Calu3 (cell line): ENCODE measurements at places on chromosomes 2 and 18.
A peak's percentile ranks its signal among the peaks of the same experiment; 100 is the strongest.

GRCh38 chr2:109545828-109546713 lies 67.7 kb downstream of the SEPTIN10 start:
- H3K4me3 ChIP-seq, result no peak overlapping the region
- peak; percentile 66 for DNase-seq
- H3K27ac ChIP-seq, result no peak overlapping the region
- H3K27me3 ChIP-seq, result no peaks in the 10 kb centered on the region

GRCh38 chr2:101329026-101329425 lies 20.5 kb upstream of the RNF149 start:
- H3K4me1 ChIP-seq, result no peaks in the 10 kb centered on the region
- no peak overlapping the region for H3K4me3 ChIP-seq
- H3K27ac ChIP-seq, result no peak overlapping the region
- no peak for DNase-seq
- no peaks in the 10 kb centered on the region for H3K27me3 ChIP-seq
- H3K36me3 ChIP-seq, result no peaks in the 10 kb centered on the region

GRCh38 chr2:194385376-194385775 lies 1271.7 kb upstream of the SLC39A10 start:
- no peaks in the 10 kb centered on the region for H3K36me3 ChIP-seq
- H3K4me1 ChIP-seq, result no peaks in the 10 kb centered on the region
- DNase-seq, result no peak

DNA sequence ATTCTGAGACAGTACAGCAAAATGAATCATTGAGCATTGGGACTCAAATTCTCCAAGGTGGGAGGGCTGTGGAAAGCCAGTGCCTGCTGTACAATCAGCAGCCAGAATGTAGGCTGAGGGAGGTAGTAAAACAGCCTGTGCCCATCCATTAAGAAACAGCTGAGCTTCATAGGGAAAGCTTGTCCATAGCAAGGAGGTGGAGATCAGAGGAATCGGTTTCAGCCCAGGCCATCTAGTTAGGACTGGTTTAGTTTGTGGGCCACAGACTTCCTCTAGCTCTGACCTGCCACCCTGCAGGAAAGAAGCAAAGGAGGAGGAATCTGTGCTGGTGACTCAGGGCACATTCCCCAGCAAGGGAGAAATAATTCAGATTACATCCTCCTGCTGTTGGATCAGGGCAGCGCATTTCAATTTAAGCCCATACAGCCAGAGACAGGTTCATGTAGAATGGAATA lies 333.4 kb downstream of the SETBP1 start:
- DNase-seq, result peak; percentile 43
- H3K27ac ChIP-seq, result no peak overlapping the region
- peaks cover 5% of the 10 kb centered on the region for H3K36me3 ChIP-seq
- no peaks in the 10 kb centered on the region for H3K27me3 ChIP-seq

DNA sequence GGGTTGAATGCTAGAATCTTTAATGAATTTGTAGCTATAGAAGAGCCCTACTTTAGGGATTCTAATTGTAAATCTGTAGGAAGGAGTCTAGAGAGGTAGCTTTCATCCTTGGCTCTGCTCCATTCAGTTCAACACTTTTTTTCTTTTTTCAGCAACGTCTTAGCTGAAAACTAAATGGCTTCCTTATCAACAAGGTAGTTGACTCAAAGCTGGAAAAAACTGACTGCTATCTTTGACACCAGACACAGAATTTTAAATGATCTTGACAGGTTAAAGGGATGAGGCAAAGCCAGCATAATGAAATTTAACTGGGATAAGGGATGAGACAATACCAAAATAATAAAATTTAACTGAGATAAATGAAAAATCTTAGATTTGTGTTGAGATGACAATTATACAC lies 54.9 kb downstream of the TMEFF2 start:
- no peak overlapping the region for H3K27ac ChIP-seq
- H3K27me3 ChIP-seq, result no peaks in the 10 kb centered on the region
- H3K4me1 ChIP-seq, result no peaks in the 10 kb centered on the region
- no peak for DNase-seq
- H3K4me3 ChIP-seq, result no peak overlapping the region
- no peaks in the 10 kb centered on the region for H3K36me3 ChIP-seq

DNA sequence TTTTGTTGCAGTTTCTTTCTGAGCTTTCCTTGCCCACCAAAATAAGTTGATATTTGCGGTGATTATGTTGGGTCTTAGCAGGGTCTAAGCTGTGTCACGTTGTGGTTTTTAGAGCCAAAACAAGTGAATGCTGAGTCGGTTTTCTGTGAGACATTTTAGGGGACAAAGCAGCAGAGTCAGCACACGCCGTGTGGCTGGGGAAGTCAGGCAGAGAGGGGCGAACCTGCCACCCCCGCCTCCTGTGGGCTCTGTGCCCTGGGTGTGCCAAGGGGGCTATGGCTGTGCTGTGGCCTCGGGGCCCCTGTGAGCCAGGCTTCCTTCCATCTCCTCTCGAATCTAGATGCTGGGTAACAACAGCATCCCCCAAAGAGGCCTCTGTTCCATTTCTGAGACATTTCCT lies 30.8 kb upstream of the TMEM87B start:
- DNase-seq, result no peak
- no peak overlapping the region for H3K27ac ChIP-seq
- H3K4me3 ChIP-seq, result no peak overlapping the region
- peaks cover 28% of the 10 kb centered on the region for H3K4me1 ChIP-seq
- no peaks in the 10 kb centered on the region for H3K27me3 ChIP-seq

DNA sequence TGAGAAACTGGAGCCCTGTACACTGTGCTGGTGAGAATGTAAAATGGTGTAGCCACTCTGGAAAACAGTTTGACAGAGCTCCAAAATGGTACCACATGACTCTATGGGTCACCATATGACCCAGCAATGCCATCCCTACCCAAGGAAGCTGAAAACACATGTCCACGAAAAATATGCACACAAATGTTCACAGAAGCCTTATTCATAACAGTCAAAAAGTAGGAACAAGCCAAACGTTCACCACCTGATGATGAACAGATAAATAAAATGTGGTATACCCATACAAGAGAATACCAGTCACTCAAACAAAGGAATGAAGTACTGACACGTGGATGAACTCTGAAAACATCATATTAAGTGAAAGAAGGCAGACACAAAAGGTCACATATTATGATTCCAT lies 4.6 kb downstream of the AFG3L2 start:
- peaks cover 31% of the 10 kb centered on the region for H3K4me1 ChIP-seq
- H3K27me3 ChIP-seq, result no peaks in the 10 kb centered on the region
- H3K4me3 ChIP-seq, result no peak overlapping the region
- peaks cover 57% of the 10 kb centered on the region for H3K36me3 ChIP-seq
- no peak overlapping the region for H3K27ac ChIP-seq

DNA sequence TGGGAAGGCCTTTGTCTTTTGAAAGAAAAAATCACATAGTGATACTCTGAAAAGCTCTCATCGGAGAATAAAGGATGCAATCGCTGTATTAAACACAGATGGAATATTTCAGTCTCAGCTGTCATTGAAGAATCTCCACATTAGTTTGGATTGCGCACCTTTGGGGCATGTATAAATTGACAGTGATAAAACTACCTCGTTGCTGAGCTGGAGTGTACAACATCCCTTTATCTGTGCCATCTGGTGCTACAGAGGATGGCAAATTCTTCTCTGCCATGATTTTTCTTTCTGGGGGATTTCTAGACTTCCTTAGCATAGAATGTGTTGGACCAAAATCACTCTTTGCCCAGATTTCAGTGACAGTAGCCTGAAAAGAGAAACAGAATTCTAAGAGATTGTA lies 185.3 kb downstream of the PARD3B start:
- no peak overlapping the region for H3K4me3 ChIP-seq
- H3K36me3 ChIP-seq, result no peaks in the 10 kb centered on the region
- H3K27ac ChIP-seq, result no peak overlapping the region
- H3K27me3 ChIP-seq, result no peaks in the 10 kb centered on the region
- DNase-seq, result no peak

DNA sequence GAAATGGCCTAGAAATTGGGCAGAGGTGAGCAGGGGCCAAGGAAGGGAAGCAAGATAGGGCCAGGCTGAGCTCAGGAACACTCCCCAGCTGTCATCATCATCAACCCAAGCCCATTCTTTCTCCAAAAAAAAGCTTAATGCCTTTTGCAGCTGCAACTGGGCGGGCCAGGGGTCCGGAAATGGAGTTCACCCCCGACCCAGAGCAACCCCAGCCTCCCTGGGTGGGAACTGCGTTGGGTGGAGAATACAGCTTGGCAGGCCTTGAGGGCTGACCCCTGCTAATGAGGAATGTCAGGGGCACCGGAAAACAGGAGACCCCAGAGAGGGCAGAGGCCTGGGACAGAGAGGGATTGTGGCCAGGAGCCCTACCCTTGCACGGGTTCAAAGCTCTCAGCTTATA lies 64.8 kb downstream of the TNS1 start:
- peaks cover 75% of the 10 kb centered on the region for H3K27me3 ChIP-seq
- no peak for DNase-seq
- H3K27ac ChIP-seq, result no peak overlapping the region

- no peak overlapping the region for H3K27ac ChIP-seq
- H3K4me3 ChIP-seq, result no peak overlapping the region
- no peaks in the 10 kb centered on the region for H3K27me3 ChIP-seq
Measured at GRCh38 chr2:175571078-175571653, 389.7 kb upstream of the ATP5MC3 start.

GRCh38 chr2:225740086-225740485 lies 340.6 kb downstream of the NYAP2 start:
- H3K27ac ChIP-seq, result no peak overlapping the region
- no peaks in the 10 kb centered on the region for H3K36me3 ChIP-seq
- DNase-seq, result no peak
- peaks cover 35% of the 10 kb centered on the region for H3K4me1 ChIP-seq

- H3K36me3 ChIP-seq, result no peaks in the 10 kb centered on the region
- H3K27ac ChIP-seq, result no peak overlapping the region
- no peak for DNase-seq
- H3K4me1 ChIP-seq, result no peaks in the 10 kb centered on the region
- no peaks in the 10 kb centered on the region for H3K27me3 ChIP-seq
Measured at GRCh38 chr2:103809941-103810441, 1043.9 kb upstream of the POU3F3 start.

DNA sequence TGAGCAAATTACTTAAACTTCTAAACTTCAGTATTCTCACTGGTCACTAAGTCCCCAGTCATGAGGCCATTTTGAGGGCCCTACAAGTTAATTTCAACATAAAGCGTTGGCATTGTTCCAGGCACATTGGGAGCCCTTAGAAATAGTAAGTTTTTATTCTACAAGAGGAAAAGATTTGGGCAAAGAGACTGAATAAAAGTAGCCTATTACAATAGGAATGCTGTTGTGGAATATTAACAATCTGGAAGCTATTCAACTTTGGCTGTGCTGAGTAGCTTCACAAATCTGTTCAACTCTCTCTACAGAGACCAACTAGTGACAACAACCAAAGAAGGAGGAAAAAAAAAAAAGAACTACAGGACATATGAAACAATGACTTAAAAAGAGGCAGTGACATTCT lies 1287.5 kb upstream of the NXPH2 start:
- no peaks in the 10 kb centered on the region for H3K4me1 ChIP-seq
- no peak for DNase-seq
- no peaks in the 10 kb centered on the region for H3K36me3 ChIP-seq

DNA sequence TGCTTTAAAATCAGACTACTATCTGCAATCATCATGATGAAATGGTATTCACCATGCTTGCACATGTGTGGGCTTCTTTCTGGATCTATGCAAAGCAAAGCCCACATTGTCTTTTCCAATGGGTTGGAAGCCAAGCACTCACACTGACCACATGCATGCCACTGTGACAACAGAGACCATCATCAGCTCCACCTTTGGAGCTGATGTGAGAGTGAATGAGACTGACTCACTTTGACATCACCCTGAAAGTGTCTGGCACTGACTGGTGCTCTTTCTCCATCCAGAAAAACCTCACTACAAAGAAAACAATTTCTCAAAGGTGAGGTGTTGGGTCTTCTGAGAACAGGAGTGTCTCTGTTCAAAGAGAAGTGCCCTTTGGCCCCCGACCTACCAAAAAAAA lies 4.7 kb downstream of the MYO5B start:
- peaks cover 48% of the 10 kb centered on the region for H3K4me1 ChIP-seq
- DNase-seq, result no peak
- H3K4me3 ChIP-seq, result no peak overlapping the region
- H3K36me3 ChIP-seq, result peaks cover 24% of the 10 kb centered on the region
- H3K27me3 ChIP-seq, result no peaks in the 10 kb centered on the region

DNA sequence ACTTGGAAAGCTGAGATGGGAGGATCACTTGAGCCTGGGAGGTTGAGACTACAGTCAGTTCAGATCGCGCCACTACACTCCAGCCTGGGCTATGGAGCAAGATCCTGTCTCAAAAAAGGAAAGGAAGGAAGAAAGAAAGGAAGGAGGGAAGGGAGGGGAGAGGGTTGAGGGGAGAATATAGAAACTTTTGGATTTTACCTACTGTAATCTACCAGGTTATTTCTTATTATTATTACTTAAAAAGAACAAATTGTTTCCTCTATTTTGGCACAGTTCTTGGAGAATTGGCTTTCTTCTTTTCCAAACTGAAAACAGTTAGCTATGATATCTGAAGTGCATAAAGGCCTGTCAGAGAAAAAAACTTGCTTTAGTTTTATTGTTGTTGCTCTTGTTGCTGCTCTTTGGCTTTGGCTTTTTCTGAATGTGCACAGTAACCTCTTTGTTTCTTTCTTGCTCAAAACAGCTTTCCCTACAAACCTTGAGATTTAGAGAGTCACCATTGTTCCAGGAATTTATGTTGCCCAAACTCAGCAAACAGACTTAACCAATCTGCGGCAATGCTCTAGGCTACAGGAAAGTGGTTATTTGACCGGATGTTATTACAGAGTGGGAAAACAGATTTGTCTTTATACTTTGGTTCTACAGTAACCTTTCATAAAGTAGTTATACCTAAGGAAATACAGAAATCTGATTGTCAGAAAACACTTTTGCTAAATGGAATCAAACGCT lies 214.9 kb downstream of the XIRP2 start:
- no peaks in the 10 kb centered on the region for H3K27me3 ChIP-seq
- H3K36me3 ChIP-seq, result no peaks in the 10 kb centered on the region
- no peak overlapping the region for H3K4me3 ChIP-seq
- DNase-seq, result no peak
- no peaks in the 10 kb centered on the region for H3K4me1 ChIP-seq

DNA sequence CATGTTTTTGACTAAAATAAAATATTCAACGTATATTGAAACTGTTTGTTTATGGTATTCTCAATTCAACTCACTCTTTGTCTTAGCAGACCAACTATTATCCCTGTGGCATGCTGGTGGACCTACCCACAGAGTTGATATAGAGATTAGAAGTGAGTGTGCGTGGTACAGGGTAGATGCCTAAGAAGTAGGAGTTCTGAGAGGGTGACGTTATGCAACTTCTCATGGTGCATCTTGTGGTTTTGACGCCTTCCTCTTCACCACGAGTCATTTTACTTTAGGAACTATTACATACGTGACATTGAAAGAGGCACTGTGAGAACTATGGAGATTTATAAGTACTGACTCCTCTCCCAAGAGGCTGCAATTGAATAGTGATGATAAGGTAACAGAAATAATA lies 26.6 kb upstream of the NAPG start:
- no peaks in the 10 kb centered on the region for H3K4me1 ChIP-seq
- DNase-seq, result no peak
- H3K4me3 ChIP-seq, result no peak overlapping the region

- H3K27me3 ChIP-seq, result no peaks in the 10 kb centered on the region
- no peaks in the 10 kb centered on the region for H3K36me3 ChIP-seq
- no peak overlapping the region for H3K27ac ChIP-seq
- no peak for DNase-seq
Measured at GRCh38 chr2:76288146-76288545, 577.4 kb upstream of the GCFC2 start.
